ENCODE measurements at places on chromosomes 2 and 18.

- peak; percentile 42 for DNase-seq
Measured at GRCh38 chr2:95043300-95044093, 18.0 kb downstream of the MAL start.

- DNase-seq, result no peak
Measured at GRCh38 chr18:75369026-75369721, 58.3 kb downstream of the SMIM21 start.

DNA sequence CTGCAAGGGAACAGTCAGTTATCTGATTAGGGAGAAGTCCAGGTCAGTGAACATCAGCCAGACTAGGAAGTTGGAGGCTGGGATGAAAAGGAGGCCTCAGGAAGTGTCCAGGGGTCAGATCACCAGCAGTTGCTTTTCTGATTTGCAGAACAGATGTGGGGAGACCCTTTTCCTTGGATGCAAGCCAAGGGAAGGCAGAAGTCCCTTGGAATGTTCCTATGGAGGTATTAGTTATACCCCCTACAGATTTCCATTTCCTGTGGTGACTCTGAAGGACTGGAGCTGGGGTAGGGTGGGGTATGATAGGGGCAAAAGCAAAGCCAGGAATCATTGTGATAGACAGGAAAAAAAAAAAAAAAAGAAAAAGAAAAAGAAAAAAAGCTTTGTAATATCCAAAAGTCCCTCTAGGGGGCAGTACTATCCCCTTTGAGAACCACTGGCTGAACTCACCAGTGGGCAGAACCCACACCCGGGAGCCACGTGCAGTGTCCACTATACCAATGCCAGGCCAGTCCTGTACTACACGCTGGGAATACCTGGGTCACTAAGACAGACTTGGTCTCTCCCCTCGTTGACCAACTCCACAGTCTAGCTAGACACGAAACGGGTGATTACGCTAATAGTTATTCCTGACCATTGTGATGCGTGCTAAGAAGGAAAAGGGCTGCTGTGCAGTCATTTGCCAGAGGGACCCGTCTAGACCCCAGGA, 7.4 kb downstream of the DYSF start:
- no peak for DNase-seq

DNA sequence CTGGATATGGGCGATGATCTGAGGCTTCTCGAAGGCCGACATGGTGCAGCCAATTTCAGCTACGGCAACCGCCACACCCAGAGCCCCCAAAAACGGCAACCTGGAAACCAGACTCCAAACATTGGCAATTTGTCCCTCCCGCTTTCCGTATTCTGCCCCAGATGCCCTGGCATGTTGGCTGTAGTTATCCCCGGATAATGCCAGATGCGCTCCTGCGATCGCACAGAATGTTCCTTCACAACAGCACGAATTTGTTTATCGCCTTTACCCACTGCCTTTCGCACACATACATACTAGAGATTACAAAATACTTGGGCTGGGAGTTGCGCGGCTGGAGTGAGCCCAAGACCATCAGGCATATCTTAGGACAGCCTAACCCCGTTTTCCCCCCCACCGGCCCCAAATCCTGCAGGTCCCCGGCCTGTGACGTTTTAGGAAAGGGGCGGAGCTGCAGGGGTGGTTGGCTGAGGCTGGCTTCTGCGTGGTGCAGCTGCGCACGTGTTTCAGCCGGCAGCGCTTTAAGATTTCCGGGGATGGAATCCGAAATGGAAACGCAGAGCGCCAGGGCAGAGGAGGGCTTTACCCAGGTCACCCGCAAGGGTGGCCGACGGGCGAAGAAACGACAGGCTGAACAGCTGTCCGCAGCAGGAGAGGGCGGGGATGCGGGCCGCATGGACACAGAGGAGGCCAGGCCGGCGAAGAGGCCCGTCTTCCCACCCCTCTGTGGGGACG, at the start of gene PNO1:
Gene PNO1, plus strand, starts transcription at position 487 of the 732 bp plus-strand sequence. Its CDS starts 47 bp downstream, at position 534.
- DNase-seq, result peak; percentile 92

DNA sequence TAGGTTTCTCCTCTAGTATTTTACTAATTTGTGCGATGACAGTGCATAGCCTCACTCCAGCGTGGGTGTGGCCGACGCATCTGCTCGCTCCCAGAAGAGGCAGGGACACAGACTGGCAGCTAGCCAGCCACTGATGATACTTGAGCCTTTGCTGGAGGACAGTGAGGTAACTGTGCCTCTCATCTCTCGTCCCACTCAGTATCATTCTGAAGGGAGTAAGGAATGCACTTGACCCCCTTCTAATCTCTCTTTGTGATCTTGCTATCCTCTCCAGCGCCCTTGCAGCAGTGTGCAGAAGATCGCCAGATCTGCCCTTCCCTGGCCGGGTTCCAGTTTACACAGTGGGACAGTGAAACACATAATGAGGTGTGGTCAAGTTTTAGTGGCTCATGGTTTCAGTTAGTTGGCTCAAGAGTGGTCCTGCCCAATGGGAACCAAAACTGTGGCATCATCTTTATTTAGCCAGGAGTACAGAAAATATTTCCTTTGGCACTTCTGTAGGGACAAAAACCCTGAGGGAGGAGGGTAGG, 17.5 kb downstream of the NCAPH start:
- no peak for DNase-seq

DNA sequence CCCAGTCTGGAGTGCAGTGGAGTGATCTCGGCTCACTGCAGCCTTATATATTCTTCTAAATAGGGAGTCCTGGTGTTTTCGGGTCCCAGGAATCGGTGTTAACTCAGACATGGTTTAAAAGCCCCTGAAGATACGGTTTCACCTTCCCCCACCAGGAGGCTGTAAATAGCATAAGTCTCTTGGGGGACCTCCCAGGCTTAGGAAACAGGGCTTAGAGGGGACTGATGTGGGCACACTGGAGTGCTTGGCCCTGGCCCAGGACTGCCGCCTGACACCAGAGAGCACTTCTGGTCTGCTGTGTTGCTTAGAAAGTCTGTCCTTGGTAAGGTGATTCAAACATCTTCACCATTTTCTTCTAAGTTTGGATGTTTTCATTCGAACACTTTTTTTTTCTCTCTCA, 39.7 kb upstream of the MAP4K4 start:
- no peak for DNase-seq

GRCh38 chr2:30248791-30249190, 17.5 kb downstream of the LBH start:
- no peak for DNase-seq

Data from SW480 (cell line).